ENCODE measurements at places on chromosomes 4 and X. TPM values are rescaled to one million over a fixed set of nuclear protein-coding genes. Genes with fewer than 3 reads are reported as not detected.
A peak's percentile ranks its signal among the peaks of the same experiment; 100 is the strongest.

Gene RAB41
- total RNA-seq, result not detected

Gene ENOPH1
- total RNA-seq, result 96.4 TPM

Gene ANK2
- 0.27 TPM for total RNA-seq

- no peak for DNase-seq
Measured at GRCh38 chr4:67091673-67092072, 453.6 kb downstream of the CENPC start.

DNA sequence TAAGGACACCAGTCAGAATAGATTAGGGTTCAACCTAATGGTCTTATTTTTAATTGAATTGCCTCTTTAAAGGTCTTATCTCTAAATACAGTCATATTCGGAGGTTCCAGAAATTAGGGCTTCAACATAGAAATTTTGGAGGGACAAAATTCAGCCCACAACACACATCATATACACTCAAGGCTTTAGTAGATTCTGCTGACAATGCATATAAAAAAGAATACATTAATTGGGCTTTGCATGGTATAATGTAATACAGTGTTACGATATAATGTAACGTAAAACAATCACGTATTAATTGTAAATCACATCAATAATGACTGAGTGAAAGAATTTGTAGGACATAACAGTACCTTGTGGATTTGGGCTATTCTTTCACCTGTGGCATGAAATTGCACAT lies 787.8 kb downstream of the STIM2 start:
- no peak for DNase-seq

DNA sequence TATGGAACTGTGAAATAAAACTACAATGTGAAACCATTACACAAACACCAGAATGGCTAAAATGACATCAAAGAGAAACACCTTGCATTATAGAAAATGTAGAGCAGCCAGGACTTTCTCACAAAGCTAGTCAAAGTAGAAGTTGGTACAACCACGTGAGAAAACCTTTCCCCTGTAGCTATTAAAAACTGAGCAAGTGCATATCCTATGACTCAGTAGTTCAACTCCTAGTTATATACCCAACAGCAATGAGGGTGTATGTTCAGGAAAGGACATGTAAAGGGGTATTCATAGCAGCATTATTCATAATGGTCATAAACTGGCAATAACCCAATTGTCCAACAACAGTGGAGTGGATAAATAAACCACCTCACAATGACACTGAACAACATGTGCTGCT lies 177.5 kb upstream of the NUDT10 start:
- no peak for DNase-seq

GRCh38 chr4:183124865-183125264 lies 25.8 kb downstream of the WWC2 start:
- DNase-seq, result no peak

- DNase-seq, result no peak
Measured at GRCh38 chrX:71815906-71816156, 52.7 kb downstream of the CXorf49B start.

DNA sequence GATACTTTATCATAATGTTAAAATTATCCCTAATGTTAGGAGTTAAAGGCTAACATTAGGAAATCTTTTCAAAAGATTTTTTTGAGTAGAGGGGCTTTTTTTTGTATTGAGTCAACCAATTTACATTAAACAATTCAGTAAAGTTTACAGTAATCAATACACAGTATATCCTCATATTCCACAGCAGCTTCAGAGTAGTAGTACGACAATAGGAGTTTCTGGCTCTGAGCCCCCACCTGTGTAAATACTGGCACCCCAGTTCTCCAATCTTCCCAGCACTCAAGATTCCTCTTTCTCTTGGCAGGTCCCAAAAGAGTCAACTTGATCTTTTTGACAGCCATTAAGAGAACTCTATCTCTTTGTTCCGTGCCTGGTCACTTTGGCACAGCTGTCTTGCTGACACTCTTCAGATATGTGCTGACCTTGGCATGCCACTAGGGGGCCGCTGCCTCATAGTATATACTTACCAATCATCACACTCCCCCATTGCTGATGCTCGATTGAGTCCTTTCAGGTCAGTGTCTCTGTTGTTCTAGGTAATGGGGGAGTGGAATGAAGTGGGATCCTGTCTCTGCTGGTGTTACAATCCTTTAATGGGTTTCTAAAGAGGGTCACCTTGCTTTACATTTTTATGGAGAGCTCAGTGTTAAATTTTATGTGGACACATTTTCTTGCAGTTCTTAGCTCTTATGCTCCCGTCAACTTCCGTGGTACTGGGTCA lies 19.5 kb upstream of the CCNI start:
- peak; percentile 69 for DNase-seq

GRCh38 chrX:101685923-101686322 lies 26.3 kb upstream of the ARMCX2 start:
- no peak for DNase-seq

- DNase-seq, result no peak
Measured at GRCh38 chr4:87511500-87511899, 17.7 kb downstream of the SPARCL1 start.

DNA sequence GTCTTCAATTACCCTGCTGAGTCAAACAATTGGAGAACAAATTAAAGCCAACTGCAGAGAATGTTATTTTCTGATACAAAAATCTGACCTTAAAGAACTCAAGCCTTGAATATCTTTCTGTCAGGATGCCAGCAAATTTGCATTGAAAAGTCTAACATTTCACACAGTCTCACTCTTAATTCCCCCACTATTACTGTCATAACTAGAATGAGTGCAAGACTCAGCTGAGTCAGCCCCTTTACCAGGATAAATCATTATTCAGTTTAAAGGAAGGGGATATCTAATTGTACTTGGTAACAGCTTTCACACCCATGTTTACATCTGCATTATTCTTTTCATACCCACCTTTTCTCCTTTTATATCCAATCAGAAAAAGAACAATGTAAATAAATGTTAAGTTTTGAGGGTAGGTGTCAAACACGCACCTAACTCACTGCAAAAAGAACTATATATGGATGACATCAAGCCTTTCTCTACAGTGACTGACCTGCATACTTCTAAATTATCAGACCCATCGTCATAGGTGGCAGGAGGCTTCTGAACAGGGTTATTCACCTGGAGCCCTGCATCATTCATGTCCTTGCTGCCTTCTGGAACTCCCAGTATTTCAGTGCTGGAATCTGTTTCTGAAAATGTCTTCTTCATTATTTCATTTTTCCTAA lies 117.4 kb downstream of the TMA16 start:
- no peak for DNase-seq

GRCh38 chr4:86593688-86594558 lies at the start of gene PTPN13:
Gene PTPN13, plus strand, starts transcription at chr4:86594315. Its CDS starts 40,942 bp downstream, at chr4:86635257.
- peak; percentile 57 for DNase-seq

DNA sequence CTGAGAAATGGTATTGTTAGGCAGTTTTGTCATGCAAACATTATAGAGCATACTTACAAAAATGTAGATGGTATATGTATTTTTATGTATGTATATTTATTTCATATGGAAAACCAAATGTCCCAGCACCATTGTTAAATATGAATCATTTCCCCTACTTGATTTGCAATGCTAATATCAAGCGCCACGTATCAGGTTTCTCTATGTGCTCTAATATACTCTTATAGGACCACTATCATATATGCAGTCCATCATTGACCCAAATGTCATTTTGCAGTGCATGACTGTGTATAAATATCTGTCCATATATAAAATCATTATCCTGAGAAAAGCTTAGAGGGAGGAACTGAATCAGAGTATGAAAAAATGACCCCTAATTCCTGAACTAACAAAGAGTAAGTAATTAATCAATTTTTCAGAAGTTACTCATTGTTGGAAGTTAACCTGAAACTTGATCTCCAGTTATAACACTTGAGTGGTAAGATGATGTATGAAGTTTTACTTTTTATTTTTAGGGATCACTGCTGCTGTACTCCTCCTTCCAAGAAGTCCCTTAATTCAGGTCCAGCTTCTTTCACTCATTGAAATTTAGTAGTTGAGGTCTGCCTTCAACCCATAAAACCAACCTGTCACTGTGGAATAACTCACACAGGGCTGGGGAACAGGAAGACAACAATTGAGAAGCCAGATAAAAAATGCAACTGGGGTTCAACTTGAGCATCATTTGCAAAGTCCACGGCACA lies 134.8 kb upstream of the LDB2 start:
- no peak for DNase-seq

DNA sequence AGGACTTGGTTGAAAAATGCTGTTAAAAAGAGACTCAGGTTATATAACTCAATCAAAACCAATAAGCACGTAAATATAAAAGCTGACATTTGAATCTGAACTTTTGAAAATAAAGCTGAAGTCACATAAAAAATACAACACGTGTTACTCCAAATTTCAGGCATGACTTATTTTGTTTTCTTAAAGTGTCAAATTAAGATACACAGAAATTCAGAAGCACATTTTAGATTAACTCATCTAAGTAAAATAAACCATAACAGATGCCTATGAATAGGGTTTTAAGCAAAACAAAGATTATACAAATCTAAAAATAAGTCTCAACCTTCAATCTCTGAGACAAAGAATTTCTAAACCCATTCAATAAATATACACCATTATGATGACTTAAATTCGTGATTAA lies 124.8 kb downstream of the ANTXR2 start:
- DNase-seq, result no peak

GRCh38 chr4:110518889-110519490 lies 43.0 kb downstream of the ENPEP start:
- DNase-seq, result peak; percentile 7
